Colonic mucosa (tissue), 4 donors: ENCODE measurements at places on chromosomes 11 and 22. TPM values are rescaled to one million over a fixed set of nuclear protein-coding genes. Genes with fewer than 3 reads are reported as not detected.

Gene RAB39A
- total RNA-seq, result 0.77 TPM

Gene PATE4
- total RNA-seq, result not detected

Gene GRM5
- not detected for total RNA-seq

Gene PITPNM1
- total RNA-seq, result 91.4 TPM

Gene GPHA2
- not detected for total RNA-seq

Gene CRYBB3
- total RNA-seq, result 0.72 TPM

Gene MN1
- total RNA-seq, result 0.67 TPM

DNA sequence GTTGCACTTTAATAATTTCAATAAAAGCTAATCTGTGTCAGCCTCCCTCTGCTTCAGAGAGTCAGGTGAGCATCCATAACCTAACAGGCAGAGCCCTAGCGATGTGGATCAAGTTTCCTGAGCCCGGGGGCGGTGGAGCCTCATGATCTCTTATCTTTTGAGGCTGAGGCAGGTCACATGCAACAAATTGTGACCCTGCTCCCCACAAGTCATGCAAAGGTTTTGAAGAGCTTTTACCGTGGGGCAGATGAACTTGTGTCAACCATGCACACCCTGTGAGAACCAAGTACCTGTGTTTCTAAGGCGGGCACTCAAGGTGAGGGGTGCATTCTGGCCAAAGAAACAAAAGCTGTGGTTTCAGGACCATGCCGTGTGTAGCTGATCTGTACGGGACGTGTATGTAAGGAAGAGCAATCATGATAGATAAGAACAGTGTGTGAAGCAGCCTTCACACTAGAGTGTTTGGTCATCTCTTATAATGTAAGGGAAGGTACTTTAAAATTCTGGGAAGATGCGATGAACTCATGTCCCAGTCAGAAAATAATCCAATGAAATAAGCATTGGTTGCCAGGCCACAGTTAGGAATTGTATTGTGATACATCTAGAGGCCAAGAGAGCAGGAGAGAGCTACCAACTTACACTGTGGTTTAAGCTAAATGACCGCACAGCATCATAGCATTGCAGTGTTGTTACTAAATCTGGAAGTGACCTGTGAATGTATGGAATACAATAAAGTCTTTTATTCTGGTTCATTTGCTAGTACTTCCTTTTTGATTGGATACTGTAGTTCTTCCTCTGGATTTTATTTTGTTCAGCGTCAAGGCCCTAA lies 49.8 kb downstream of the DKK3 start:
- no peak for DNase-seq

DNA sequence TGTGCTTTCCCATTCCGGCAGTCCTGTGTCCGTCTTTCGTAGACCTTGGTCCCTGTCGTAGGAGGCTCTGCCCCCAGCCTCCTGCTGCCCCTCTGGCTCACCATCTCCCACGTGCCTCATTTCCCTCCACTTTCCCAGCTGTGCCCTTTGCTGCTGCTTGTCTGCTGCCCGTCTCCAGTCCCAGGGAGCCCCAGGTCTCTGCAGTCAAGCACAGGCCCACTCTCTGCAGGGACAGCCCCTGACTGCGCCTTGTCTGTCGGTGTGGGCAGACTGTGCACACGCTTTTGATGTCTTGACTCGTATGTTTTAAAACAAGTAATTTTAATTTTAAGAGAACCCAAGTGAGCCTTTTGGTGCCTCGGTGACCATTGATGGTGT lies 12.4 kb downstream of the DGCR8 start:
- no peak for DNase-seq

DNA sequence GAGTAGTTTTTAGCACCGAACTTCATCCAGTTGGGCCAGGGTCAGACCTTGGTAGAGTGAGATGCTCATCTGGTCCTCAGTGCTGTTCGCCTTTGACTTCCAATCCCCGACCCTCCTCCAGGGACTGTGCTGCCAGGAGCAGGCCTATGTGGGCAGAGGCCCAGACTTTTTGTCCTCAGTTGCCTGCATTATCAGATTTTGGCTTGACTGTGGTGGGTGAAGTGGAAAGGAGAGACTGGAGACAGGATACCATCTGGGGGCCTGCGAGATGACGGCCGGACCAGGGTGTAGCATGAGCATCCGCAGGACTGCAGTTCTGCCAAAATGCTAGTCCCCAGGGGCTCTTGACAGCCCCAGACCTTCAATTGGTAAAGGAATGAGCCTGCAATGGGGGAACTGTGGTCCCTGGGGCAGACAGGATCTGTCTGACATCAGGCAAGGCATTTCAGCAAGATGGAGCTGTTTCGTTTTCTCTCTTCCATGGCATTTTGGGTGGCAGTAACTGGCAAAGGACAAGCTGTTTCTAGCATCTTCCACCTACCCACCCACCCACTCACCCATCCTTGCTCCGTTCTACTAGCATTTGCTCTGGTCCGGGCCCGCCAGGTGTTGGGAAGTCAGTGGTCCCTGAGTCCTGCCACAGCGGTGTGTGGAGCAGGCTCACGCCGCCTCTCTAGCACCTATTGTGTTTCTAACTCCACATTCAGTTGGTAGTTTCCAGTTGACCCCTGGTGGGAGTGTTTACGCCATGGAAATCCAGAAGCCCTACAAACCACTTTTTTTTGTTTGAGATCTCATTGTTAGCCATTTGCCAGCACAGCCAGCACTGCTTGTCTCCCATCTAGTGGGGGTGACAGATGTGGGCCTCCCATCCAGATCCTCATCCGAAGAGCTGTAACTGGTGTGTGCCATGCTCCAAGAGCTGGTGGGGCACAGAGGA lies 53.5 kb downstream of the OTOG start:
- DNase-seq, result peak; percentile 11

DNA sequence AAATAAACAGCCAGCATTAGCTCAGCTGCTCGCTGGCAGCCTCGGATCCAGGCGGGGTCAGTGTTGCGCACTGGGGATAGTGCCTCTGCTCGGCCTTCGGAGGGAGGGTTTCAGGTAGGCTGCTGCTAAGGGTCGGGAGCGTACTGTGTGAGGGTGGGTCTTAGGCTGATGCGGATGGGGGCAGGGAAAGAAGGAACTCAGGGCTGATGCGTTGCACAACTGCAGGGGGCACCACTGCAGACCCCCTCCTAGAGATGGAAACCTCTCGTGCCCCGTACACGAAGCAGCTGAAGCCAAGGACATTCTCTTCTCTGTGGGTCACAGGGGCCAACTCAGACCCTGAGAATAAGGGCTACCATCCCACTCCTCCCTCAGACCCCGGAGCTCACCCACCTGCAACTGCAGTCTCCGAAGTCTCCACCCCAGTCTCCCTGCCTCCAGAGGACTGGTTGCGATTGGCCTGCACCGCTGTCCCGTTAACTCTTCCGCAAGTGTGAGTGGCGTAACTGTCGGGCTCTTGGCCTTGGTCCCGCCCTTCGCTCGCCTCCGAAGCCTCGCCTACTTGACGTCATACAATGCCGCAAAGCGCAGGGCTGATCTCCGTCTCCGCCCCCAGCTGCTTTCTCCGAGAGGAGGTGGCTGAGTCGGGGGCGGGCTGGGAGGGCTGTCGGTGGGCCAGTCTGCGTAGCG lies at the start of gene KBTBD3:
Gene KBTBD3 (minus strand): TSS at position 429 of the 690 bp plus-strand sequence. CDS start 18,250 bp downstream, outside the sequence.
- DNase-seq, result peak; percentile 98
